Coronary artery (tissue), 2 donors: ENCODE measurements at places on chromosomes 7 and 10.

DNA sequence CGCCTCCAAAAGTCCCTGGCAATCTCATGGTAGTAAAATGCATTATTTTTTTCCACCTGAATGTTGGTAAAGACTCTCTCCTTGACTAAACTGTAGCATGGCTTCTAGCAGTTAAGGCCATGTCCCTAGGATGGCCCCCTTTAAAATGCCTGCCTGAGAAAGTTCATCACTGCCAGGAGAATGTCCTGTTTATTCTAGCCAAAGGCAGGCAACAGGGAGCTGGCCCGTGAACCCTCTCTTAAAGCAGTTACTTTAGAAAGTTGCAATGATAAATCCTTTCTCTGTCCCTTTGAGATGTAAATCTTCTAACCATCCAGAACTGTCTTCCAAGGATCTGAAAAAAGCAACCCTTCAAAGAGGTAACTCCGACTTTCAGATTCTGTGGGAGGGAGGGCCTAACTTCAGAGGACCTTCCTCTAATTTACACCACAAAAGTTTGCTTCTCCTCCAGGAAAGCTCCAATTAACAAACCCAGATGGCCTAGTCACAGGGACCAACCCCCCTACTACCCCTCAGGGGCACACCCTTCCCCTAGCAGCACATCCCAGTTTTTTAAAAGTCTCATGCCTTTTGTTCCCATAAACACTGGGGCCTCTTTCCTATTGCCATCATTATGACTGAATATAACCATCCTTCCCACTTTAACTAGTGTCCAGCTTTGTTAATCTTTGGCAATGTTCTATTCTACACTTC lies 5.5 kb downstream of the DNTT start:
- DNase-seq, result no peak

DNA sequence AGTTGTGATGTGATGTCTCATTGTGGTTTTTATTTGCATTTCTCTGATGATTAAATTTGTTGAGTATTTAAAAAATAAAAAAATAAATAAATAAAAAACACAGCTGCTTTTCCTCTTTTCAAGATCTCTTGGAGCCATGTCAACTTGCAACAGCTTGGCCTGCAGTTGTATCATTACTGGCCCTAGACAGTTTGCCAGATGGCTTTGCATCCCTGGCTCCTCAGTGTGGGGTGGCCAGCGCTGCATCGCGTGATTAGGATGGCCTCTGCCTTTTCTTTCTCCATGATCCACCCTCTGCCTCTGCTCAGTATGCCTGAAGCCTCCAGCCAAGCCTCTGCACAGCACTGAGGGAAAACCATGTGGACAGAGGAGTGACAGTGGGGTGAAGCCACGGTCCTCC lies 96.8 kb downstream of the PPP1R3C start:
- DNase-seq, result no peak

DNA sequence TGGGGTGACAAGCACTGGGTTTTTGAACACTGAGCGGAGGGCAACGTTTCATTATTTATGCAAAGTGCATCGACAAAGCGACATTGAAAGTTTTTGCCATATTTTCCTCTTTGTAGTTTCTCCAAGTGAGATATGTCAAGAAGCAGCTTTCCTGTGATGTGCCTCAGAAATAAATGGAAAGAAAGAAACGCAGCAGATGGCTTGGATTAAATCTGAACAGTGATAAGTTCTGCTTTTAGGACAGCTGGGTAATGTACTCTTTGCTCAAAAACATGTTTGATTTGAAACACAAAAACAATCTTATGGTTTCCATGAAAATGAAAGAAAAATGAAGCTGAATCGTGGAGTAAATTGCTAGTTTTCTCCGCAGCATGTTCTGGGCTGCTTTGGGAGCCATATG lies 166.3 kb downstream of the PTPRN2 start:
- no peak for DNase-seq

DNA sequence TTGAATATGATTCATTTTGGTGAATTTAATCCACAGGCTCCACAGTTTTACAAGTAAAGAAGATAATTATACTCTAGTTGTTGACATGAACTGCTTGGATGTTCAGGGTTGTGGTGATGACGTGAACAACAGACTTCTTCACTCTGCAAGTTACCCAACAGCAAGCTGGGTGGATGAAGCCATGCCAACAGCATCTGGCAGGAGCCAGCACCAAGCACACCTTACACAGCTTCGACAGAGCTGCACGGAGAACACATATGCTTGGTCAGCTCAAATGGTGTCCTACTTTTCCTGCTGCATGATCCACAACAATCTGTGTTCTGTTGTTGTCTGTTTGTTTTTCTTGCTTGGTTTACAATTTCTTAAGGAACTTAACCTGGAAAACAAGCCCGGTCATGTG lies 9.8 kb downstream of the NOD1 start:
- DNase-seq, result no peak

DNA sequence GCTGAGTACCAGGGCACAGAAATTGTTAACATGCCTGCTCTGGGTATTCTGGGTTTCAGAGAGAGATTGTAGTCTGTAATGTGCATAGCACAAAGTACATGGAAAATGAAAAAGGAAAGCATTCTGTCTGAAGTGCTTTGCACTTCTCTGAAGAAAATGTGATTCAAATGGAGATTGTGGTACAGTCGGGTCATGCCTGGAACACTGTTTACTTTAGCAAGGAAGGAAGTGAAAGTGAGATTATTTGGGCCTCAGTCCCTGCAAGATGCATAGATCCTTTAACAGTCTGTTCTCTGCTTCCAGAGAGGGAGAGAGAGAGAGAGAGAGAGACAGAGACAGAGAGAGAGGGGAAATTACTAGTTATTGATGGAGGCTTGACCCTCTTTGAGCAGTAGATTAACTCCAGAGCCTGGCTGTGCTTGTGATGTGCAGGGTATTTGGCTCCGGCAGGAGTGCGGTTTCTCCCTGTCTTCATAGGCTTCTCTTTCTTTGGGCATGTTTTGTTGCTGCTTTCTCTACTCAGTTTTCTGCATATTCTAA lies 5.4 kb downstream of the VWC2 start:
- DNase-seq, result no peak

- DNase-seq, result no peak
Measured at GRCh38 chr7:70193514-70193913, 595.2 kb downstream of the AUTS2 start.

DNA sequence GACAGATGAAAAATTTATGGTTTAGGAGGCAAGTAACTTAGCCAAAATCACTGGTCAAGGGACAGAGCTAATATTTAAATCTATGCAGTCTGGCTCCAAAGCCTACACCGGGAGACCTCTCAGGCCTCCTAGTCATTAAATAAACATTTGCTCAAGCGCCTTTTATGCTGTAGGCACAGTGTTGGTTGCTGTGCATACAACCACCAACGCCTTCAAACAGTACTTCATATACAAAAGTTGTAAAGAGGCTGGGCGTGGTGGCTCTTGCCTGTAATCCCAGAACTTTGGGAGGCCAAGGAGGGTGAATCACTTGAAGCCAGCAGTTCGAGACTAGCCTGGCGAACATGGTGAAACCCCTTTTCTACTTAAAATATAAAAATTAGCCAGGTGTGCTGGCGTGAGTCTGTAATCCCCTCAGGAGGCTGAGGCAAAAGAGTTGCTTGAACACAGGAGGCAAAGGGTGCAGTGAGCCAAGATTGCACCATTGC lies 159.8 kb downstream of the MAGI2 start:
- no peak for DNase-seq

DNA sequence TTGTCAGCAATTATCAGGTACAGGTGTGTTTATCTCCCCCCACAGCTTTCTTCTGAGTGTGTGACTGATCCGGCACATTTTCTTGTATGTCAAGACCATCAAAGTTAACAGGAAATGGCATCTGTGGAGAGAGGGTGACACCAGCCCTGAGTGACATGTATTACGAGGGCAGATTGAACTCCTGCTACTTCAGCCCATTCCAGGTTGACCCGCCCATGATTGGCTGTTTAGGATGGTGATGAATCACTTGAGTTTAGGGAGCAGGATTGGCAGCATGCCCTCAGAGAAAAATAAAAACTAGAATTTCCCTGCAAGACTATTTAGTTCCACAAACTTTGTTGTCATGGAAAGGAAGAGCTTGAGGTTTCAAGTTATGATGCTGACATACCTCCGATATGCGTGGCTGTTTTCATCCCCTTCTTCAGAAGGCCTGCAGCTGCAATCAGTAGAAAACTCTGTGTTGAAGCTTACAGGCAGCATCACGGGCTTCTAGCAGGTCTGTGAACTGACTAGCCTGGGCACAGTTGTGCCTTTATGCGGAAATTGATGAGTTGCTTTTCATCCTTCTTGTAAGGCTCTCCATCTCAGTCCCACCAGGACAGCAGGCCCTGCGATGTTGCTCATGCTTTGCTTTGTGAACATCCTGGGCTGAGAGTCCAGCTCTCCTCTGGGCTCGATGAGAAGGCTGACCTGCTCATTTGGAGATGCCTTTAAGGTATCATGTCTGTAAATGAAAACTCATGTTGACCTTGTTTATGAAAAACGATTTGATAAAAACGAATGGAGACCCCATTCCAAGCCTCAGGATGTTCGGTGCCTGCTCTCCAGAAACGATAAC lies 8.0 kb upstream of the CELF2 start:
- DNase-seq, result no peak

GRCh38 chr10:100516847-100517246 lies 2.8 kb downstream of the SEC31B start:
- no peak for DNase-seq
